ENCODE measurements at places on chromosomes 3 and 15.

- DNase-seq = no peak
Measured at GRCh38 chr15:28018291-28019044, 80.6 kb downstream of the OCA2 start.

DNA sequence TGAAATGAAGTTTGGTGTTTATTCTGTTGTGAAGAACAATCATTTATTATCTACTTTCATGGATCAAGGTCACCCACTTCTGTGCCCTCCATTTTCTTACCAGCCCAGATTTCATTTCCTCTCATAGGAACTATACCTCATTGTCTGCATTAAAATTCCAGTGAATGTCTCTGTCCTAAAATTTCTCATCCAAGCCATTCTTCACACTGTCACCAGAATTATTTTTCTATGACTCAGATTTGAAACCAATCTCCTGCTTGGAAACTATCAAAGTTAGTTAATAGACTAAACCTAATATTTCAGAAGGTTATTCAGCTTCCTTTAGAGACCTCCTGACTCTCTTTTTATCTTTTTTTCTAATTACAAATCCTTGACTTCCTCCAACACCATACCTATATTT lies 364.1 kb upstream of the CBLB start:
- no peak for DNase-seq

- no peak for DNase-seq
Measured at GRCh38 chr3:71582036-71582611, 1.4 kb downstream of the FOXP1 start.

DNA sequence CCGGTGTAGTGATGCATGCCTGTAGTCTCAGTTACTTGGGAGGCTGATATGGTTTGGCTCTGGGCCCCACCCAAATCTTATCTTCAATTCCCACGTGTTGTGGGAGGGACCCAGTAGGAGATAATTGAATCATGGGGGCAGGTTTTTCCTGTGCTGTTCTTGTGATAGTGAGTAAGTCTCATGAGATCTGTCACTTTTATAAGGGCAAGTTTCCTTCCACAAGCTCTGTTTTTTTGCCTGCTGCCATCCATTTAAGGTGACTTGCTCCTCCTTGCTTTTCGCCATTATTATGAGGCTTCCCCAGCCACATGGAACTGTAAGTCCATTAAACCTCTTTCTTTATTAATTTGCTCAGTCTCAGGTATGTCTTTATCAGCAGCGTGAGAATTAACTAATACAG lies 566.7 kb upstream of the NECTIN3 start:
- no peak for DNase-seq

DNA sequence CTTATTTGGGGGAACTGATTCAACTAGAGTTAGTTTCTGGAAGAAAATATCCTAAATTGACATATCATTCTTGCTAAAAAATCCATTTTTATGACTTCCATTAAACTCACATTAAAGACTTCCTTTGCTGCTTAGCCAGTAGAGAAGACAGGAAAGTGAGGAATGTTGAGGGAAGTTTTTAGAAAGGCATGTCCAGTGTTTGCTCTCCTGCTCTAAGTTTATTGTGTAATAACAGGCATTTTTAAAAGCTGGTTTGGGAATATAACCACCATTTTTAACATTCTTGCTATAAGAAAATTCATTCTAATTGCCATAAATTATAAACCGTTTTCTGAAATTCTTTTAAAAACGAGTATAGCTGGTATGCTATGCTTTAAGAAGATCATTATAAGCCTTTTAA lies 428.0 kb downstream of the RAP2B start:
- DNase-seq = no peak

GRCh38 chr3:64055076-64055475 lies 31.8 kb upstream of the PSMD6 start:
- no peak for DNase-seq

DNA sequence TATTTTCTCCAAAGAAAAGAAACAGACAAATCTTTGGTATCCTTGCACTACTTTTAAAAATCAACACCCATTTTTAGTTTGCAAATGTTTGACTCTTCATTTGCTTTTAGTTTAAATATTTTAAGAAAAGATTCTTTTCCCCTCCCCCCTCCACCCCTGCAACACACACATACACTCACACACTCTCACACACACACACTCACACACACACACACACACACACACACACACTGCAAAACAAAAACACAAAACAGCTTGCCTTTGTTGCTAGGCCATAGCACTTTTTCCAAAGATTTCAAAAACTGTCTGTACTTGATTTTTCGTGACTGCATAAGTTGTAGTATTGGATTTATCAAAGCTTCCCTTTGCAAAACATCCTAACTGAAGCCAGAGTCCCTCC lies 26.9 kb downstream of the ROBO2 start:
- DNase-seq = no peak

- no peak for DNase-seq
Measured at GRCh38 chr3:4864503-4864902, 114.7 kb upstream of the BHLHE40 start.

- no peak for DNase-seq
Measured at GRCh38 chr3:184737641-184738505, 26.0 kb upstream of the MAGEF1 start.

GRCh38 chr3:71710906-71711494 lies 14.2 kb downstream of the EIF4E3 start:
- DNase-seq = peak; percentile 21

GRCh38 chr15:25427861-25428260 lies 11.0 kb downstream of the UBE3A start:
- no peak for DNase-seq

- no peak for DNase-seq
Measured at GRCh38 chr3:112115161-112115739, 17.8 kb downstream of the GCSAM start.

DNA sequence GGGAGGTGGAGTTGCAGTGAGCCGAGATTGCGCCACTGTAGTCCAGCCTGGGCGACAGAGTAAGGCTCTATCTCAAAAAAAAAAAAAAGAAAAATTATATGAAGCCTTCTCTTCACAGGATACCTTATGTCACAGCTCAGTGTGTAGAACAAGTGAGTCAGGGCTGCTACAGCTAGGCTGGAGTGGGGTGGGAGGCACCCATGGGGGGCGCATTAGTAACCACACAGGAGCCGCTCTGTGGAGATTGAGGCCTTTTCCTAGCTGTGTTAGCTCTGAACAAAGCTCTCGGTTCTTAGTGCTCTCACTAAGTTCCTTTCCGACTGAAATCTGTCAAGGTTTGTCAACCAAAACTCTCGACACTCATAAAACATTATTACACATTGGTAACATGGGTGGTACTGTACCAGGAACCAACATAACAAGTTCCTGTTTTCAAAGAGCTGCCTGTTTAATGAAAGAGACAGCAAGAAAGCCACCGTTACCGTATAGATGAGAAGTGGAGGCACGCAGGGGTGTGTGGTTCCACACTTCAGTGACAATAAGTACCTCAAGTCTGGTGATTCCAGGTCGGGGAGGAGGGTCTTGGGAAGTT lies 4.5 kb downstream of the LRRC31 start:
- DNase-seq = no peak

- DNase-seq = no peak
Measured at GRCh38 chr15:40053831-40054604, 15.0 kb upstream of the SRP14 start.

DNA sequence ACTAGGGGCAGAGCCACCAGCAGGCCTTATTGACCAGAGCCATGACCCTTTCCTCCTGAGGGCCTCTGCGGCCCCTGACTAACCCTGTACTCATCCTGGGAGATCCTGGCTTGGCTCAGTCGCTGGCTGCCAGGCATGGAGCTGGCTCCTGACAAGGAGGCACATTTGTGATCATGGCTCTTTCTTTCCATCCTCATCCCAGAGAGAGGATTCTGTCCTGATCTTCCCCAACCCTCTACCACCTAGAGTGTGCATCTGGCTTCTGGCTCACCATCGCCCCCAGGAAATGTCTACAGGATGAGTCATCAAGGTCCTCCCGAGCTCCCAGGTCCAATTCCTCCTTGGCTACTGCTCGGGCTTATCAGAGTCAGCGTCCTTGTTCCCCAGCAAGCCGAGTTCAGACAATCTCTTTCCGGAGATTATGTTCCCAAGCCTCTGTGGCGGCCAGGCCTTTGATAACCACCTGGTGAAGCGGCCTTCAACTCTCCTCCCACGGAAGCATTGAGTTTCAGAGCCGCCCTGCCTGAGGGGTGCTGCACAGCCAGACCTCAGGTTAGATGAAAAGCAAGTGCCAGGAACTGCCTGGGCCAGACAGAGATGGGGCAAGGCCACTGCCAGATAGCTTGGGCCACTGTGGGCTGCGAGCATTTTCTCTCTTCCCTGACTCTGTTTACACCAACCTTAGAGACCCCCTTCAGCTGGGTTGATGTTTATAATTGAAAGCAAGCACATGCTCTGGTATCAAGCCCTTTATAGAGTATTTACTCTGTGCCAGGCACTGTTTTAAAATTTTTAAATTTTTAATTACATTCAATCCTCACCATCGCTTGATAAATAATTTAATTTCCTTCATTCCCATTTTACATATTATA lies 44.3 kb upstream of the MRPS22 start:
- peak; percentile 95 for DNase-seq

DNA sequence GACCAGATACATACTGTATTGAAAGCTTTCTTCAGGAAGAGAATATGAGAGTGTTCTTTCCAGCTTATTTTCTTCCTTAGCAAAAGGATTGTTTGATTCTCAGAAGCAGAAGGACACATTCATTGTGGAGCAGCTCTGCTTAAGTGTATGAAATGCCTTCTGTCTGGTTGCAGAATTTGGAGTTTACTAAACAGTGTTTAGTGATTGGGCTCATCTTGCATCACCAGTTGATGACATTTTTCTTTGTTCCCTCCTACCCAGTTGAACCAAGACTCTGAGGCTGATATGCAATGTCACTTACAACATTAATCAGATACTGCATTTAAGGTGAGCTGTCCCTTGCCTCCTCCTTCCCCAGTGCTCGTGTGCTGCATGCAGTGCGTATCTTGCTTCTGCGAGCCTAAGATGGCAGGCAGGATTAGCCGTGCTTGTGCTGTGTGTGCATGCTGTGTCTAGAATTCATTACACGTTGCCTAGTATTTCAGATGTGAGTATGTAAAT lies 18.4 kb downstream of the ZBTB38 start:
- no peak for DNase-seq

- DNase-seq = no peak
Measured at GRCh38 chr3:43389388-43390254, 103.3 kb downstream of the SNRK start.

- DNase-seq = no peak
Measured at GRCh38 chr3:134334231-134334900, 39.9 kb downstream of the AMOTL2 start.

GRCh38 chr3:133746712-133747066 lies 496 bp downstream of the TF start:
- no peak for DNase-seq

GRCh38 chr15:69703532-69704187 lies 251.0 kb downstream of the RPLP1 start:
- no peak for DNase-seq

- DNase-seq = no peak
Measured at GRCh38 chr3:45666757-45667431, 22.3 kb upstream of the SACM1L start.

GRCh38 chr3:52458770-52459545 lies 3.6 kb downstream of the NISCH start:
- DNase-seq = no peak

- no peak for DNase-seq
Measured at GRCh38 chr3:46485779-46486175, 12.0 kb upstream of the RTP3 start.
